ENCODE measurements at places on chromosomes 1 and 21.

DNA sequence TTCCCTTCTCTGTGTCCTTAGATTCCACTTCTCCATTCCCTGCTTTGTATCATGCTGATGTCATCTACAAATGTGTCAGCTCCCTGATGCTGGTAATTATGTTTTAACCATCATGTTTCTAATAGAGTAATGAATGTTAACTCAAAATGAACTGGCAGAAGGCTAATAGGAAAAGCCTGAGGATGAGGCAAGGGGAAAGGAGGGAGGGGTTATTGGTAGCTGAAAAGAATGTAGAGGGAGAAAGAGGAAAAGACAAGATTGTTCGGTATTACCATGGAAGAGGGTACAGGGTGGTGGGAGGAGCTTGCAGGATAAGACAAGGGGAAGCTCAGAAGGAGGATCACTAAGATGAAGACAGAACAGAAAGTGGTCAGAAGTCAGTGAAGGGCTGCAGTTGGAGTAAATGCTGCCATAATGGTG lies 150.9 kb downstream of the ZC3H11B start:
- DNase-seq: no peak

- DNase-seq: no peak
Measured at GRCh38 chr1:57824535-57824934, 400.7 kb upstream of the DAB1 start.

- DNase-seq: no peak
Measured at GRCh38 chr21:43608225-43608624, 51.1 kb downstream of the HSF2BP start.

- peak; percentile 89 for DNase-seq
Measured at GRCh38 chr1:9110669-9111356, 18.1 kb downstream of the GPR157 start.

DNA sequence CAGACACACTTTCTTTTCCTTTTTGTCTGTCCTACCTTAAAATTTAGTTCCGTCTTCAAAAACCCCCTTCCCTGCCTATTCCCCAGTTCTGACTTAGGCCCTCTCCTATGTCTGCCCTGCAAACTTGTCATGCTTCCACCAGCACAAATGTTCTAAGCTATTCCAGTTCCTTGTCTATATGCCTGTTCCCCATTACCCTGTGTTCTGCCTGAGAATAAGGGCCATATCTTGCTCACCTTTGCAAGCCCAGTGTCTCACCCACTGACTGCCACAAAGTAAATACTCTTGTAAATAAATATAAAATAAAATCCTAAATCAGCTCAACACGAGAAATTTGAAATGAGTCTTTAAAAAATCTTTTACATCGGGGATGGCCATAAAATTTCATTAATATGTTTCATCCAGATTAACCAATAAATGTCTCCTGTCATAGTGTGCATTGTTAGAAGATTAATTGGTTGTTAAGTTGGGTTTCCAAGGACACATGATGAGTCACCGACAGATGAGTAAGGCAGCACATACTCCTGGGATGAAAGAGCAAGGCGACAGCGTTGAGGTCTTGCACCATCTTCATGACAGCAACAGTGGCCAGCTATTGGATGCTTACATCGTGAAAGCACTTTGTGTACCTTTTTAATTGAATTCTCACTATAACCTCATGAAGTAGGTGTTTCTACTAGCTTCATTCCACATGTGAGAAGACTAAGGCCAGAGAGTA lies 92.6 kb upstream of the NGF start:
- no peak for DNase-seq

- DNase-seq: peak; percentile 63
Measured at GRCh38 chr1:218377143-218377660, 32.1 kb downstream of the TGFB2 start.

Data from DND-41 (cell line).